ENCODE measurements at places on chromosomes 4 and X. TPM values are rescaled to one million over a fixed set of nuclear protein-coding genes. Genes with fewer than 3 reads are reported as not detected.

DNA sequence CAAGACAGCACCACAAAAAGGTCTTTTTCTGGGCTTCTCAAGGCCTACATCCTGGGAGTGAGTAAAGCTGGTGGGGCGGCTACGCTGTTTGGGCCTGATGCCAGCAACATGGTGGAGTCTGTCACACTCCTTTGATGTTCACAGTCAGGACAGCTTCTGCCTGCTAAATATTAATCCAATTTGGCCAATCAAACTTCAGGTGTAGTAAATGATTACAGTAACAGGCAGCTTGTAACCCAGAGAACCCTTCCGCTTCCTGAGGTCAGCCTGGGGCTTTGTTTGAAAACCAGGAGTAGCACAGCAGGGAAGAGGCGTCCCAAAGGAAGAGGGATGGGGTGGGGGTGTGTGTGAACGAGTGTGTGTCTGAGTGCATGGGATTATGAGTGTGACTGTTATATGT, 220.4 kb downstream of the MAML3 start:
- H3K36me3 ChIP-seq = no peaks in the 10 kb centered on the region
- no peaks in the 10 kb centered on the region for H3K27me3 ChIP-seq
- H3K27ac ChIP-seq = no peak overlapping the region

- DNase-seq = no peak
- H3K4me3 ChIP-seq = no peak overlapping the region
- H3K36me3 ChIP-seq = no peaks in the 10 kb centered on the region
- no peaks in the 10 kb centered on the region for H3K4me1 ChIP-seq
- H3K27ac ChIP-seq = no peak overlapping the region
- H3K27me3 ChIP-seq = no peaks in the 10 kb centered on the region
Measured at GRCh38 chr4:69875576-69875975, 15.6 kb upstream of the SULT1E1 start.

The PCYT1B gene
- 15.5 TPM for total RNA-seq

The FAM241A gene
- 4.7 TPM for total RNA-seq

The SHROOM2 gene
- total RNA-seq = 22.1 TPM

Data from testis (tissue), 5 donors.